ENCODE measurements at places on chromosomes 6 and 20. TPM values are rescaled to one million over a fixed set of nuclear protein-coding genes. Genes with fewer than 3 reads are reported as not detected.
A peak's percentile ranks its signal among the peaks of the same experiment; 100 is the strongest.

DNA sequence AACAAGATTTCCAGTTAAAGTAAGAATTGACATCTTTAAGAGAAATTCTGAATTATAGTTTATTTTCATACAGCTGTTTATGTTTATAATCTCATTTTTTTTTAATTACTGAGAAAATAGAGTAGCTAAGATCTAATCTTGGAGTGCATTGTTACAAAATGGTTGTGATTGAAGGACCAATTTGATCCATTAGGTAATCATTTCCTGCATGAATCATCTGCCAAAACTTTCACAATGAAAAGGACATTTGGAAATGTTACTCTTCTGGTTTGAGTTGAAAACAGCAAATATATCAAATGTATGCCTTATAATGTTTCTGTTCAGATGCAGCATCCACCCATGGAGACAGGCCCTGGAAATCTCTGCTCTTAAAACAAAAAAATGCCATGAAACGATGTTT is 19.0 kb downstream of the TUBB2A start:
- peak; percentile 64 for DNase-seq

GRCh38 chr6:126091466-126091865 is 105.1 kb downstream of the TRMT11 start:
- DNase-seq = no peak

- DNase-seq = no peak
Observed at GRCh38 chr6:107816818-107817217, 7.3 kb downstream of the SCML4 start.

- no peak for DNase-seq
Observed at GRCh38 chr20:36391456-36391855, 85.3 kb downstream of the DLGAP4 start.

DNA sequence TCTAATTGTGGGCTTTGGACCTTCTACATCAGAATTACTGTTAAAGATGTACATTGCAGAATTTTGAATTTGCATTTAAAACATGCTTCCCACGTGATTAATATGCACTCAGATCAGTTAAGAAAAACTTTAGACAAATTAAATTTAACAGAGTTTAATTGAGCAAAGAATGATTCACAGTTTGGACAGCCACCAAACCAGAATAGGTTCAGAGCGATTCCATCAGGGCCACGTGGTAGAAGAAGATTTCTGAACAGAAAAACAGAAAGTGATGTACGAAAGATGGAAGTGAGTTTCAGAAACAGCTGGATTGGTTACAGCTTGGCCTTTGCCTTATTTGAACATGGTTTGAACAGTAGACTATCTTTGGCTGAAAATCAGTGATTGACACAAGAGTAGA is 704.2 kb upstream of the MAP3K7 start:
- DNase-seq = peak; percentile 18

DNA sequence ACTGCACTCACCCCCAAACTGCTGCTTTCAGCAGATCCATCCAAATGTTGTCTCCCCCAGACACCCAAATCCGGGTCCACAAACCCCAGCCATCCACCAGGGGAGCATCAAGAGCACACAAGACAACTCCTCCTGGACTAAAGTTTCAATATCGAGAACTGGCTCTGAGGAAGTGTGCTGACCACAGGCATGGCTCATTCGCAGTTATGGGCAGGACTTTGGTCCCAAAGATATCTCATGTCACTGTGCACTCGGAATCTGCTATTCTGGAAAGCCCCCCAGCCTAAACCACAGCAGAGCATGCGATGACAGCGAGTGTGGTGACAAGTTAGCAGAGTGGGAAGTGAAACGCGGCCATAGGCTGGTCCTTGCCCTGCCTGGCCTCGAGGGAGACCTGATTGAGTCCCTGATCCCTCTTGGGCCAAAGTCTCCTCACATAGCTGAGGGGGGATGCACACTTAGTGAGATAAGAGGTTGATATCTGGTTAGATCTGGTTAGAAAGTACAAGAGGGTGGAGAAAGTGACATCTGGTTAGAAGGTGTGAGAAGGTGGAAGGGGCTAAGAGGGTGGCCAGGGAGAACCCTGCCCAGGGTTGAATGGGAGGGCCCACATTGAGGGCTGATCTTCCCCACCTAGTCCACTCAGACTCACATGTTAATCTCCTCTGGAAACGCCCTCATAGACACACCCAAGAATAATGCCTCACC is 149.7 kb downstream of the MRPL14 start:
- no peak for DNase-seq

- DNase-seq = peak; percentile 26
Observed at GRCh38 chr6:85516168-85516567, 66.3 kb downstream of the NT5E start.

The SIRPB1 gene
- 0.77 TPM for total RNA-seq

DNA sequence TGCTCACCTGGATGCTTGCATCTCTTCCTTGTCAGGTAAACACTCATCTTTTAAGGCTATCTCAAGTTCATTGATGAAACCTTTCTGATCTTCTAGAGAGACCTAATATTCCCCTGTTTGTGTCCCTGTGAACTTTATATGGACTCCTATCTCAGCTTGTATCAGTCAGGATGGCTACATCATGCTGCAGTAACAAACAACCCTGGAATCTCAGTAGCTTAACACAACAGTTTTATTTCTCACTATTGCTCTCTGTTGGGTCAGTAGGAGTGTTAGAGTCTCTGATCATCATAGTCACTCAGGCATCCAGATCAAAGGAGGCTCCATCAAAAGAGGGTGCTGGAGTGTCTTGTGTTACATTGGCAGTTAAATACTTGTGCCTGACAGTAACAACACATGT is 12.2 kb upstream of the C2 start:
- no peak for DNase-seq

GRCh38 chr6:31170987-31171671 is 647 bp upstream of the POU5F1 start:
- DNase-seq = no peak

DNA sequence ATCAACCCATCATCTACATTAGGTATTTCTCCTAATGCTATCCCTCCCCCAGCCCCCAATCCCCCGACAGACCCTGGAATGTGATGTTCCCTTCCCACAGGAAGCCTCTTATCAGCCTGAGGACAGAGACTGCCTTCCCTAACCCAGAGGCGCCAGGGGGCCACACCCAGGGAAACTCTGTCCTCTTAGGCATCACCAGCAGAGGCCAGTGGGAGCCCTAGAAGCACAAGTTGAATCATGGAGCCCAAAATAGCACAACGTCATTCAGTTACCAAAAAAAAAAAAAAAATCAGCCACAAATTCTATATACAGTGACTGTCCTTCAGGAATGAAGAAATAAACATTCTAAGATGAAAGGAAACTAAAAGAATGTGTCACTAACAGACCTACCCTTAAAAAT is 625.7 kb downstream of the TFAP2A start:
- peak; percentile 49 for DNase-seq

- DNase-seq = no peak
Observed at GRCh38 chr6:36383606-36384005, 3.9 kb downstream of the ETV7 start.

- DNase-seq = no peak
Observed at GRCh38 chr20:22719167-22719591, 134.8 kb upstream of the FOXA2 start.

The LZTS3 gene
- total RNA-seq = 6.7 TPM

DNA sequence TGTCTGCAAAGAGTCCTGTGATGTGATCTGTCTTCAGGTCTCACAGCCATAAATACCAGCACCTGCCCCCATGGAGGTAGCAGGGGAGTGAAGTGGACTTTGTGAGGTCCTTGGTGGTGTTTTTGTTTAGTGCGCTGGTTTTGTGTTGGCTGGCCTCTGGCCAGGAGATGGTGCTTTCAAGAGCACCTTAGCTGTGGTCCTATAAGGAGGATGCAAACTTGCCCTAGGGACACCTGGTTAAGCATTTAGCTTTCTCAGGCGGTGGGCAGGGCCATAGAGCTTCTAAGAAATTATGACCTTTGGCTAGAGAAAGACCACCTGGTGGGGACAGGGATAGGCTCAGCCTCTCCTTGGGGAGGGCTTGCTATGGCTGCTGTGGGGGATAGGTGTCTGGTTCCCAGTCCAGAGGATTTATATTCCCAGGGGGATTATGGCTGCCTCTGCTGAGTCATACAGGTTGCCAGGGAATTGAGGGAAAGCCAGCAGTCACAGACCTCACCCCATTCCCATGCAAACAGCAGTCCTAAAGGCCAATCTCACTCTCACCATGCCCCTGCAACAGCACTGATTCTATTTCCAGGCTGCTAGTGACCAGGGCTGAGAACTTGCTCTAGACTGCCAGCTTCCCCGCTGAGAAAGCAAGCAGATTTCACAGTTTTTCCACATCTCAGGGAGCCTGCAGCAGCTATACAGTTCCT is 259.3 kb downstream of the TFAP2B start:
- DNase-seq = no peak

The WFDC5 gene
- total RNA-seq = not detected

GRCh38 chr20:2865630-2866029 is 7.7 kb upstream of the PTPRA start:
- no peak for DNase-seq

DNA sequence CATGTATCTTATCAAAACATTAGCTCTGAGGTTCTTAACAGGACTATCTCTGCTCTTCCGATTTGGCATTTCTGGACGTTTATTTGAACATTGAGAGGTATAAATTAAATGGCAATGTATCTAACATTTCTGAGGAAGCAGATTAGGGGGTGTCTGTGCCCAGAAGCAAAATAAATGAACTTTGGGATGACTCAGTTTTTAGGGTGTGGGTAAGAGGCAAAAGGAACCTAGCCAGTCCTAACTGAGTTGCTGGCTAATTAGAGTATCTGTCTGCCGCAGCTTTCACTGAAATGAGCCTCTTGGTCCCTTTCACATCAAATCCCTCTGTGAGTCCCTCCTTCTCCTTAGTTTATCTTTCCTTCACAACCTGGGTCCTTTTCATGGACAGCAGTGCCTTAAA is 1.1 kb downstream of the RNF144B start:
- no peak for DNase-seq

- peak; percentile 18 for DNase-seq
Observed at GRCh38 chr20:9075264-9076095, 6.6 kb downstream of the PLCB4 start.

All from LHCN-M2 (cell line).